ENCODE measurements at places on chromosomes 11 and 22.

- no peak for DNase-seq
These were observed 3.2 kb upstream of the CCDC15 start for GRCh38 chr11:124950601-124951330.

GRCh38 chr11:128890543-128891368 is at the start of gene KCNJ5:
Gene KCNJ5, plus strand, starts transcription at chr11:128891356. Its CDS starts 19,918 bp downstream, at chr11:128911274.
- DNase-seq = no peak

GRCh38 chr22:41028841-41029240 is 63.6 kb upstream of the EP300 start:
- no peak for DNase-seq

DNA sequence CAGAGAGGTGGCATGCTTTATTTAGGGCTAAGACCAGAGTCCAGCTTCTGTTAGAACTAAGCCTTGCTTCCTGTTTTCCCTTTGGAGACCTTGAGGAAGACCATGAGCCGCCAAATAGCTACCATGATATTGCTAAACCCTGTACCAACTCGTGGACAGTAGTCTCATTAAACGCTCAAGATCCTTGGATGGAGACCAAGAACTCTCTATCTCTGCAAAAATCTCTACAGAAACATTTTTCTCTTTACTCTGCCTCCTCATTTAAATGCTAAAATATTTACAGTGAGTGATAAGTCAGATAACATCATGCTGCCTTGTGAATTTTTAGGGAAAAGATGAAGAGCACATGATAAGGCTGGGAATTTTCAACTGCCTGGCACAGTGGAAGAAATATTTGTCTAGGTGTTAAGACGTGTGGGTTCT is 197.8 kb downstream of the MAML2 start:
- no peak for DNase-seq

GRCh38 chr22:27952091-27952490 is 33.0 kb upstream of the PITPNB start:
- no peak for DNase-seq
